ENCODE measurements at places on chromosomes 16 and 17.

GRCh38 chr16:14528306-14528705 lies 101.8 kb downstream of the PARN start:
- no peak for DNase-seq

GRCh38 chr17:27244491-27245223 lies 49.3 kb upstream of the WSB1 start:
- DNase-seq = no peak

DNA sequence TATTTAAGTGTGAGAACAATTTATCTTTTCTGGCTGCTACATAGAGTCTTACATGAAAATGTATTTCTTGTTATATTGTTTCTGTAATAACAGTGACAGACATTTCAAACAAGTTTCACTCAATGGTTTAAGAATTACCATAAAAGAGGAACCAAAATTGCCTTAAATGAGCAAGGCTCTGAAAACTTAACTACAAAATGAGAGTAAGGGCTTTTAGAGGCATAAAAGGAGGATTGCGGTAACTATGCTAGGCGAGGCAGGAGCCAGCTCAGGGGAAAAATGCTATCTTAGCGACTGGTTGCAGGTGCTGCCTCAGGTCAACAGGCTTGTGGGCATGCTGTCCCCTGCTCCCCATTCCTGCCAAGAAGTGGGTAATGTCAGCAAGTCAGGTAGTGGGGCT lies 81.7 kb upstream of the MSI2 start:
- DNase-seq = no peak

GRCh38 chr17:61040666-61041065 lies 359.0 kb upstream of the TBX2 start:
- no peak for DNase-seq

DNA sequence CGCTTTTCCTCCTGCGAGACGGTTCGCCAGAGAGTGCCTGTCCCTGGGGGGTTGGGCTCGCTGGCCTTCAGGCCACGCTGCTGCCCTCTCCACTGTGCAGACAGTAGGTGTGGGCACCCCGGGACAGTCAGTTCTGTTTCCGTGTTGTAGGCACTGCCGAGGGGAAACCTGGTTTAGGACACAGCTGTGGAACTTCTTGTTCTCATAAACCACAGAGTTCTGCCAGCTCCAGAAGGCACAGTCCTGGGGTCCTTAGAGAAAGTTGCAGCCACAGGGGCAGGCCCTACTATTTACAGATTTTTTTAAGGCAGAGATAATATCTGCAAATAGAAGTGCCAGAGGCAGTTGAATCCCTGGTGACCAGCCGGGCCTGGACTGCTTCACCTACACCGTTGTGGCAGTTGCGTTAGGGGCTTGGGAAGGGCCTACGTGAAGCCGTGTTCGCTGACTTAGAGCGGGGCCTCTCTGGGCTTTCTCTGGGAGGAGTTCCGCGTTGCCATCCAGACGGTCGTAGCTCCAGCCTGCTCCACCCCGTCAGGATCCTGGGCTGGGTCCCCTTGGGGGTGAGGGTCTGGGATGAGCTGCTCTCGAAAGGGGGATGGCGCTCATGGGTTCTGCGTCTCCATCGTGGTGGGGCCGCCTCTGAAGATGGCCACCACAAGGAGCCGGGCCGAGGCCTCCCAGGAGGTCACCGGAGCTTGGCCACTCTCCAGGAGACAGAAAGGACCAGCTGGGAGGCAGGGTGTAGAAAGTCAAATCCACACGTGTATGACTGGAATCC lies 126.3 kb downstream of the BANP start:
- DNase-seq = no peak

- DNase-seq = no peak
Measured at GRCh38 chr17:7213895-7214299, 5.7 kb downstream of the DLG4 start.

DNA sequence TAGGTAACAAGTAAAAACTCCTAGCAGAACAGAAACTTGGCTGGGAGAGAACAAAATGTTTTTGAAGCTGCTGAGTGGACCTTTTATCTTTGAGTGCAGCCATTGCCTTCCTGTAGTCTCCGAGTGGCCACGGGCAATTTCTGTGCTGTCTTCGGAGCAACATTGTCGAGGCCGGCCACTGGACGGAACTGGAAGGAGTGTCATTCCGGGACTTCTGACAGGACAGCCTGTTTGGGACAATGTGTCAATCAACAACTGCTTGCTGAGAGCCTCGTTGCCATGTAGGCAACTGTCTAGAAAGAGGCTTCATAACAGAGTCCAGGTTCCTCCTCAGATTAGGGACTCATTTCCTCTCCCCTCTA lies 96.2 kb upstream of the CDYL2 start:
- DNase-seq = no peak

GRCh38 chr17:38560503-38561318 lies 45.0 kb downstream of the SRCIN1 start:
- no peak for DNase-seq

DNA sequence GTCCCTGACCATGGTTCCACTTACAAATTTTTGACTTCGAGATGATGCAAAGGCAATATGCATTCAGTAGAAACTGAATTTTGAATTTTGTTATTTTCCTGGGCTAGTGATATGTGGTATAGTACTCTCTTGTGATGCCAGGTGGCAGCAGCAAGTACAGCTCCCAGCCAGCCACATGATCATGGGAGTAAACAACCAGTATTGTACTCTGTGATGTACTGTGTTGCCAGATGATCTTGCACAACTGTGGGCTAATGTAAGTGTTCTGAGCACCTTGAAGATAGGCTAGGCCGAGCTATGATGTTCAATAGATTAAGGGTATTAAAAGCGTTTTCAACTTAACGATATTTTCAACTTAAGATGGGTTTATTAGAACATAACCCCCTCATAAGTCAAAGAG lies 250.8 kb downstream of the STX8 start:
- no peak for DNase-seq

DNA sequence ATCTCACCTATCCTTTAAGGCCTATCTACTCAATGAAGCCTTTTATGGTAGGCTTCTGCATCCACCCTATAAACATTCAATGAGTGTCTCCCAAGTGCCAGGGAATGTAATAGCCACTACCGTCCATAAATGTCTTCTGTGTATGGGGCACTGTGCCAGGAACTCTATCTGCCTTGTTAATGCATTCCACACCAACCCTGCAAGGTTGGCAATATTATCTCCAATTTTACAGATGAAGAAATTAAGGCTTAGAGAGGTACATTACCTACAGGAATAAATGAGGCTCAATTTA lies 20.0 kb downstream of the MAP3K14 start:
- DNase-seq = no peak

GRCh38 chr17:10802496-10803284 lies 1.2 kb downstream of the TMEM238L start:
- DNase-seq = no peak

- no peak for DNase-seq
Measured at GRCh38 chr16:29303520-29303919, 103.0 kb downstream of the NPIPB11 start.

- no peak for DNase-seq
Measured at GRCh38 chr16:11495066-11495407, 91.7 kb downstream of the LITAF start.

- DNase-seq = no peak
Measured at GRCh38 chr16:56382901-56383355, 42.4 kb downstream of the AMFR start.

- no peak for DNase-seq
Measured at GRCh38 chr17:34006126-34006525, 249.0 kb upstream of the CCL2 start.

DNA sequence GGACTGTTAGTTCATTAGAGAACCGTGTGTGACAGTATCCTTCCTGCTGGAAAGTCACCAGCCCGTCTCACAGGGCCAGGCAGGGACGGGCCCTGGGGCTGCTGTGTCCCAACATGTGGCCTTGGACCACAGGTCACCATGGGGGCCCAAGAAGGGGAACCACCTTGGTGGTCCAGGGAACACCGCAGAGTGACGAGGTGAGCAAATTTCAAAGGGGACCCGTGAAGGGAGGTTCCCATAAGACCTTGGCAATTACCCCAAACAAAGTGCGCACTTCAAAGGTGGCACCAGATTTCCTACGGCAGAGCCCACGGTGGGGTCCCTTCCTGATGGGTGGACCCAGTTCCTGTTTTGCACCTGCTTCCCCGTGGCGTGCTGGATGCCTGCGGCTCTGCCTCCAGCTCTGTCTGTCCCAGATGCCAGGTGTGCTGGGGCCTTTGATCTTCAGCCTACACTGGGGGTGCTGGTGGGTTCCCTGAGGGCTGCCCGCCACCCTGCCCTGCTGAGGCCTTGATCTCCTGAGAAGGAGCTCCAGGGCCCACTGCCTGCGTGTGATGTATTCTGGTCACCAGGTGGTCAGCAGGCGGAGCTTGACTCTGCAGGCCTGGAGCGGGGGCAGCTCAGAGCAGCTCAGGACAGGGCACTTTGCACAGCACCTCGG lies 27.0 kb downstream of the SLC7A5 start:
- DNase-seq = no peak

DNA sequence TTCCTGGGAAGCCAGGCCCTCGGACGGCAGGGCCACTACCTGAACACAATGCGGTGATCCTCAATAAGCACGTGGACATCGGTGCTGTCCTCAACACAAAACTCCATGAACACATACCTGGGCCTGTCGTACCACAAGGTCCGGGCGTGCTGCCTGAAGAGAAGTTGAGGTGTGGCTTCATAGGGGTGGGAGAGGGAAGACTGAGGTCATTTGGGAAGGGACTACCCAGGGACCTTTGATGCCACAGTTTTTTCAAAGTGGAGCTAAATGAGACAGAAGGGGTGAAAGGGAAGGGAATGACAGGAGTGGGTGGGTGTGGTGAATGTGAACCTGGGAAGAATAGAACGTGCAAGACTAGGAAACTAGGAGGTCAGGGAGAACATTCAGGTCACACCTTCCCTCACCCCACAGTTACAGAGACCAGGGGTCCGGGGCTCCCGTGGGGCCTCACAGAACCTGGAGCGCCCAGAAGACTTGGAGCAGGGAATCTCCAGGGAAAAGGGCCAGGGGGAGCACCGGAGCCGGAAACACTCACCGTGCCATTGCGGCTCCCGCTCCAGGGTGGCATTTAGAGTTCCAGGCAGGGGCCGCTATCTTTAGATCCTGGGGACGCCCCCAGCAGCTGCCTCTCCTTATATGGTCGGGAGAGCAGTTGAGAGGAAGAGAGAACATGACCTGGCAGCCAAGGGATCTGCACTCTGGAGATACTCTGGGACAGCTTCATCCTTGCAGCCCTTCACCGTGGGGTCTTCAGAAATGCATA lies at the start of gene PTGES3L:
PTGES3L (minus strand) TSS at position 570 of the 763 bp plus-strand sequence; CDS start at position 543, 27 bp downstream.
- no peak for DNase-seq

GRCh38 chr17:80257716-80258213 lies 2.9 kb upstream of the RNF213 start:
- no peak for DNase-seq

DNA sequence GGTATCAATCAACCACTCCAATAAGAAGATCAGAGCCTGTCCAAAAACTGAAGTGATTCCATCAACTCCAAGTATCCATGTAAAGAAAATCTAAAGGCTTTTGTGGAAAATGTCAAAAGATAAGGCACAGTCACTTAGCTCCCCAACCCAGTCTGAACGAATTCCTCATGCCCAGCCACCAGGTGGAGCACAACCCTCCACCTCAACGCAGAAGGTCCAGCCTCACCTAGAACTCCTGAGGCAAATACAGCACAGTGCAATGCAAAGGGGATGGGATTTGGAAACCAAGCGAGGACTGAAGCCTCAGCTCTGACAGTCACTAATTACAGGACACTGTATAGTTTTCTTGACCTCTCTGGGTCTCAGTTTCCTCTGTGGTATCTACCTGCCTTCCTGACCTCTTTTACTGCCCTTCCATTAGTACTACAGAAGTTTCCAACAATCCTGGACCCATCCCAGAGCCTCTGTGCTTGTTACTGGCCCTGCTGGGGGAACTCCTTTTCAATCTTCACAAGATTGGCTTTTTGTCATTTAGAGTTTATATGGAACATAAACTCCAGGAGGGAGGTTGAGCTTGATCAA lies 2.0 kb downstream of the NCBP3 start:
- no peak for DNase-seq

DNA sequence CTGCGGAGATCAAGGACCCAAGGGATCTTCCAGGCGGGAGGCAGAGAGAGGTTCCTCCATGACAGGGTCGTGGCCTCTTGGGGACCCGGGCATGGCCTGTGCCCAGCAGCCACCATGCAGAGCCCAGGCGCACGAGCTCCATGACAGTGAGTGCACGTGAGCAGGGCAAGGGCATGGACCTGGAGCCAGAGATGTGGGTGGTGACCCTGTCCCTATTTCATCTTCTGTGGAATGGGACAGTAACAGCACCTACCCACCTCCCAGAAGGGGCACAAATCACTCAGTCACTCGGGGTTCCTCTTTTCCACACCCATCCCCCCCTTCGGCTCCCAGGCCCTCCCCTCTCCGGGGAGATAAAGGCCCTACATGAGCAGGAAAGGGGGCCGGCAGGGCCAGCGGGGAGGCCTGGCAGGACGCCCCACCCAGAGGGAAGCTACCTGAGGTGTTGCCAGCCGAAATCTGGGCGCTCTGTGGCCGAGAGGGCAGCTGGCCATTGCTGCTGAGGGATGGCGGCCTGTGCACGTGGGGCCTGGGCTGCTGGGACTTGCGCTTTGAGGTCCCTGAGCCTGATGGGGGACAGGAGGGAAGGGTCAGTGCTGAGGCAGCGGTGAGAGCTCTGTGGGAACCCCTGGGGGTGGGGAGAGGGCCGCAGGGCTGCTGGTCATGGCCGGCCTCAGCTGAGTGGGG lies 10.4 kb downstream of the UBALD2 start:
- DNase-seq = no peak

GRCh38 chr16:79348521-79349306 lies 251.8 kb downstream of the MAF start:
- DNase-seq = no peak

- no peak for DNase-seq
Measured at GRCh38 chr16:78869492-78869891, 731.0 kb downstream of the MAF start.

DNA sequence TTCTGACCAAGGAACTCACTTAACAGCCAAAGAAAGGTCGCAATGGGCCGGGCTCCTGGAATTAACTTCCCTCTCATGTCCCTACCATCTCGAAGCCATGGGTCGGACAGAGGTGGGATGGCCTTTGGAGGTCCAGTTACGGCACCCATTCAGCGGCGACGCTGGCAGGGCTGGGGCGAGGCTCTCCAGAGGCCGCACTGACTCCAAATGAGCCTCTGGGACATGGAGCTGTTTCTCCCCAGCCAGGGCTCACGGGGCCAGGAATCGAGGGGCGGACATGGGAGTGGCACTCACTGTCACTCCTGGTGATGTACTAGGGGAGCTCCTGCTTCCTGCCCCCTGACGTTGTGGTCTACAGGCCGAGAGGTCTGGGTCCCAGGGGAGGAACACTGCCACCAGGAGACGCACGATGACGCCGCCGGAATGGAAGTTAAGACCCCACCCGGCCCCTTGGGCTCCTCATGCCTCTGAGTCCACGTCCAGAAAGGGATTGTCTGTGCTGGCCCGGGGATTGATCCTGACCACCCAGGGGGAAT lies 60.7 kb upstream of the METRNL start:
- DNase-seq = no peak

Measured in activated naive CD8-positive, alpha-beta T cell treated with anti-CD3 and anti-CD28 coated beads, Interleukin-2, amount 50 U/mL, for 16 hours (primary cell).